Fibroblast of skin of back (primary cell): ENCODE measurements at places on chromosomes 2 and 18.

DNA sequence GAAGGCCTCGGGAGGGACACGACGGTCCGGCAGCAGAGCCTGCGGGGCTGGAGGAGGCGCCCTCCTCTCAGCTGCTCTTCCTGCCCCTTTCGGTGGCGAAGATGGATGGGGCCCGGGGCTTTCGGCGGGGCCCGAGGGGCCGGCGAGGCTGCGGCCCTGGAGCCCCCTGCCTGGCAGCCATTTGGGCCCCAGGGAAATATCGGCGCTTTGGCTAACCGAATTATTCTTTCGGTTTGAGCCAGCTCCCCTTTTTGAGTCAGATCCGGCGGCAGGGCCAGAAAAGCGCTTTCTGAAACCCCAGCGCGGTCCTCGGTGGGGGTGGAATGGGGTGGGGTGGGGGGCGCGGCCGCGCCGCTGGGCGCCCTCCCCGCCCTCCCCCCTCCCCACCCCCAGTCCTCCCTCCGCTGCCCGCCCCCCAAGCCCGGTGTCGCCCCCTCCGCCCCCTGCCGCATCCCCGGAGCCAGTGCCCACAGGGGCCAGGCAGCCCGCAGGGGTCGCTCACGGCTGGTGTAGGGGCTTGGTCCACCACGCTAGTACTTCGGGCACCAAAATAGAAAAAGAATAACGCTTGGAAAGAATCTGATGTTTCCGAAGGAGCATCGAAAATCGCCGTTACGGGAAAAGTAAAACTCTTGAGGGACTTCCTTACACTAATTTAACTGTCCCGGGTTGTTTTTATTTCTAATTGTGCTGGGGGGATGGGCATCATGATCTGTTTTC lies 9.1 kb upstream of the ARID5A start:
- peak; percentile 40 for DNase-seq

GRCh38 chr2:211455216-211455841 lies 898.9 kb downstream of the CPS1 start:
- DNase-seq, result peak; percentile 43

DNA sequence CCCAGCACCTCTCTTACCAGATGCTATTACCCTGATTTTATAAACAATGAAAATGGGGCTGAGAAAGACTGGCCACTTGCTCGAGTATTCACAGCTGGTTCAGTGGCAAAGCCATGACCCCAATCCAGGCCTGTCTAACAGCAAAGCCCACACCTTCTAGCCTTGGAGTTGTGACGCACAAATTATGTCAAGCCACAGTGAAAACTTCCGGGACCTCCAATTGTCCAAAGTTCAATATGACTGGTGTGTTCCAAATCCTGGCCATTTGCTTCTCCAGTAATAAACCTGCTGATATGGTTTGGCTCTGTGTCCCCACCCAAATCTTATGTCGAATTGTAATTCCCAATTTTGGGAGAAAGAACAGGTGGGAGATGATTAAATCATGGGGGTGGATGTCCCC lies 64.7 kb upstream of the RIOK3 start:
- no peak for DNase-seq

DNA sequence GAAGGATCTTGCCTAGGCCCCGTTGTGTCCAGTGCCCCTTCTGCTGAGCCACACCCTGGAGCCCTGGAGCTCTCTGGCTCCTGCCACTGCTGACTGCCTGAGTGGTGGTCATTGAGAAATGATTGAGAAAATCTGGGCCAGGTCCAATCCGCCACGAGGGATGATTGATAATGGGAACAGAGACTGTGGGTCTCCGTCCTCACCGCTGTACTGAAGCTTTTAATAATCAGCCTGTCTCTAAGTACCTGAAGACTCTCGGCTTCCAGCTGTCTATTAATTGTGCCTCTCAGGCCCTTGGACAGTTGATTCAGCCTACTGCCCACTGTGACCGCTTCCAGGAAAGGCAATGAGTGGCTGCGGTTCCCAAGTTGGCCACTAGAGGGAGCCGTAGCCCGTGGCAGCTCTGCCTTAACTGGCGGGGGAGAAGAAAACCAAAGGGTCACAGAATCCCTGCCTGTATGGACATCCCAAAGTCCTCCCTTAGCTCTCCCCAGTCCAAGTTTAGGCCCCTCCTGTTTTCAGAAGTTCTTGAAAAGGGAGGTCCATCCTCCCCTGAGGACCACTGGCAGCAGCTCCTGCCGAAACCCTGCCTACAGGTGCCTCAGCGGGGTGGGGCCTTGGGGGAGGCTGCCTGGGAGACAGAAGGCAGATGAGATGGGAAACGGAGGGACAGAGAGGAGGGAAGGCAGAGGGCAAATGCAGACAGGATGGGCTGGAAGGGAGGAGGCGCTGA lies 213.6 kb downstream of the TNS1 start:
- DNase-seq, result peak; percentile 61
